HEK293T (cell line): ENCODE measurements at places on chromosomes 4 and X.

- no peak for DNase-seq
Measured at GRCh38 chrX:45506149-45506730, 305.6 kb upstream of the DIPK2B start.

DNA sequence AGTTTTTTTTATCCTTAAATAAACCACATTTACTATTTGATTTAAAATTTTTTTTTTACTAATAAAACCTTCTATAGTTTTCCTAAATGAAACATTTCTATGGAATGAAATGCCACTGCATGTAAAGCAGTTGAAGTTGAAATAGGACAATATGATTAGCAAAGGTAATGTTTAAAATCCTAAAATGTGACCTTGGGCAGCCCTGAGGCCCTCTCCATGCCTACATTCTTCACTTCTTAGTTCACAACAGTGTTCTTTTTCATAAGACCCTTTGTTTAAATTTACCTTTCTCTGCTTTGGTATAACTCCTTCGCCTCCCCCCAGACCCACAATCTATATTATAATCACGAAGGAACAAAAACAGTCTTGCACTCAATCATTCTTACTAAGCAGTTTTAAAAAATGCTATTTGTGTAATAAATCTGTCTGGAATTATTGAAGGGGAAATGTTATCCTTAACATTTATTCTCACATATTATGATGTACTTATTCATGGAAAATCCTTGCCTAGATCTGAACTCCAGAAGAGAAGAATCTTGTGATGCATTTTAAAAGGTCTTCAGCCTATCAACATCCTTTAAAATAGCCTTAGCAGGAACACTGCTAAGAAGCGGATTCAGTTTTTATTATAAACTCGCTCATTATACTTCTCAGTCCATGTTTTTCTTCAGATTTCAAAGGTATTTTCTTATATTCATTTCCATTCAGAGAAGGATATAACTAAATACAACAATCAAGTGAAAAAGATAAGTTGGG lies 124.6 kb upstream of the NAP1L5 start:
- DNase-seq: no peak

DNA sequence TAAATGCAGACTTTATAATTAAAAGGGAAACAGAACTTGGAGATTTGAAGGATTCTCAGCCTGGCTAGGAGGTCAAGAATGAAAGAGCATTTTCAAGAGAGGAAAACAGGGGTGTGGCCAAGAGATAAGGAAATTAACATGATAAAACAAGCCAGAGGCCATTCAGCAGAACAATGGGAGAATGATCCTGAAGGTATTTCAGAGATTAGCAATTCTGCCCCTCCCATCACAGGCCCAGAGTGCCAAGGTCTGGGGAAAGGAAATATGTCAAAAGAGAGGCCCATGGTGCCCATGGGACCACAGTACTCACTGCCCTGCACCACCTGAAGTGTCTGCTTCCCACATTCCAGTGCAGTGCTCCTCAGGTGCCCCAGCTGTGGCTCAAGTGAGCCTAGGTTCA lies 188.5 kb upstream of the STS start:
- DNase-seq: no peak

GRCh38 chr4:114040319-114041116 lies 61.1 kb upstream of the ARSJ start:
- DNase-seq: no peak
